ENCODE measurements at places on chromosomes 3 and 15.

- no peak for DNase-seq
Measured at GRCh38 chr3:188901126-188901525, 270.6 kb upstream of the TPRG1 start.

DNA sequence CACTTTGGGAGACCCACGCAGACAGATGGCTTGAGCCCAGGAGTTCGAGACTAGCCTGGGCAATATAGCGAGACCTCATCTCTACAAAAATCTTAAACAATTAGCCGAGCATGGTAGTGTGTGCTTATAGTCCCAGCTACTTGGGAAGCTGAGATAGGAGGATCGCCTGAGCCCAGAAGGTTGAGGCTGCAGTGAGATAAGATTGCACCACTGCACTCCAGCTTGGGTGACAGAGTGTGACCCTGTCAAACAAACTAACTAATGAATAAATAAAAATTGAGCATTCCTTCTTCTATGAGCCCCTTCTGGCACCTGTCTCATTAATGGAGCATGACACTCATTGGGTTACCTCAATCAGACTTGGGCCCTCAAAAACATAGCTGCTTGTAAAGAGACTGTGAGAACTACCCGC is 7.5 kb downstream of the ZDHHC3 start:
- no peak for DNase-seq

GRCh38 chr15:77239882-77240608 is 169.1 kb upstream of the TSPAN3 start:
- no peak for DNase-seq

DNA sequence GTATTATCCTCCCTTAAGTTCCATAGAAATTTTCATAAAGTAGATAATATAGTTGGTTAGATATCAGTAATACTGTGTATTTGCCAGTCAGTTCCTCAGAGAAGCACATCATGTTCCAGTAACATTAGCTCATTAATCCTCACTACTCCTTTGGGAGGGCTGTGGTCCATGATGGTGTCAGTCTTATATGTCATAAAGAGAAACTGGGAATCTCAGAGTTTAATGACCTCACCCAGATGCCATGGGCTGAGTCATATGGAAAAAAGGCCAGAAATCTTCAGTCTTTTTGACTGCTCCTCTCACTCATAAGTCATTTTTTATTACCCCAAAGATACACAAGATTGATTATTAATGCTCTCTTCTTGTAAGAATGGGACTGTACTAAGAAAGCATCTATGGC is 188.6 kb downstream of the CHL1 start:
- no peak for DNase-seq

DNA sequence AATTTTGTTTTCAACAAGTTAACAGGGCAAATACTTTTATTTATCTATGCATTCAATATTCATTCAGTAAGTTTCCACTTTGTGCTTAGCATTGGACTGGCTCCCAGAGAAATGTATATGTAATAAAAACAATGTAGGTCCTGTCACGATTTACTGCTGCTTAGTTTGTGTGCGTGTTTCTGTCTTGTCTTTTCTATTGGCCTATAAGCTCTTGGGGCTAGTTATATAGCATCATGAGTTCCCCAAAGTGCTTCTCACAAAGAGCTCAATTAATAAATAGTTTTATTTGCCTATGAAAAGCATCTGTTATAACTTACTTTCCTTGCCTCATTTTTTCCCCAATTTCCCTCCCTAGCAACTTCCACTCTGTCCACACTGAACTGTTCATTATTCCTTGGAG is 666.7 kb upstream of the NAALADL2 start:
- no peak for DNase-seq

DNA sequence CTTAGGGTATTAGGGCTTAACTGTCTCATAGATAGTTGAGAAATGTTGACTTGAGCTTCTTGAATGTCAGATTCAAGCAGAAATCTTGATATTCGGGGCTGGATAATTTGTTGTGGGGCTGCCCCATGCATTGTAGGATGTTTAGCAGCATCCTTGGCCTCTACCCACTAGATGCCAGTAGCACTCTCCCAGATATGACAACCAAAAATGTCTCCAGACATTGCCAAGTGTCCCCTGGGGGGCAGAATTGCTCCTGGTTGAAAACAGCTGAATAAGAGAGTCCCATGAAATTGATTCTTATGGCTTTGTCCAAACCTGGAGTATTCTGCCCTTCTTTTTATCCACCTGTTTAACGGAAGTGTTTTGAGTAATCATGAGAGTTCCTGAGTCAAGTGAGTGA is 15.9 kb upstream of the LCMT2 start:
- DNase-seq, result no peak

- no peak for DNase-seq
Measured at GRCh38 chr15:60519218-60519617, 40.3 kb upstream of the ICE2 start.

- no peak for DNase-seq
Measured at GRCh38 chr3:9248522-9249271, 749 bp downstream of the SRGAP3 start.

DNA sequence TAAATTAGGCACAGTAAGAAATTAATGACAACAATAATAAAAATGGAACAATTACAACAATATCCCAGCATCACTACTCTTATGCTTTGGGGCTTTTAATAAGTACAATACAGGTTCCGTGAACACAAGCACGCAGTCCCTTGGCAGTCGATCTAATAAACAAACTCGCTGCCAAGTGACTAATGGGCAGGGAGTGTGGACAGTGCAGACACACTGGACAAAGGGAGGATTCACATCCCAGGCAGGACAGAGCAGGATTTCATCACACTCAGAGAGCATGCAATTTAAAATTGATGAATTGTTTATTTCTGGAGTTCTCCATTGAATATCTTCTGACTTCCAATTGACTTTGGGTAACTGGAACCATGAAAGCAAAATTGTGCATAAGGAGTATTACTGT is 524.1 kb upstream of the CFAP20DC start:
- no peak for DNase-seq

DNA sequence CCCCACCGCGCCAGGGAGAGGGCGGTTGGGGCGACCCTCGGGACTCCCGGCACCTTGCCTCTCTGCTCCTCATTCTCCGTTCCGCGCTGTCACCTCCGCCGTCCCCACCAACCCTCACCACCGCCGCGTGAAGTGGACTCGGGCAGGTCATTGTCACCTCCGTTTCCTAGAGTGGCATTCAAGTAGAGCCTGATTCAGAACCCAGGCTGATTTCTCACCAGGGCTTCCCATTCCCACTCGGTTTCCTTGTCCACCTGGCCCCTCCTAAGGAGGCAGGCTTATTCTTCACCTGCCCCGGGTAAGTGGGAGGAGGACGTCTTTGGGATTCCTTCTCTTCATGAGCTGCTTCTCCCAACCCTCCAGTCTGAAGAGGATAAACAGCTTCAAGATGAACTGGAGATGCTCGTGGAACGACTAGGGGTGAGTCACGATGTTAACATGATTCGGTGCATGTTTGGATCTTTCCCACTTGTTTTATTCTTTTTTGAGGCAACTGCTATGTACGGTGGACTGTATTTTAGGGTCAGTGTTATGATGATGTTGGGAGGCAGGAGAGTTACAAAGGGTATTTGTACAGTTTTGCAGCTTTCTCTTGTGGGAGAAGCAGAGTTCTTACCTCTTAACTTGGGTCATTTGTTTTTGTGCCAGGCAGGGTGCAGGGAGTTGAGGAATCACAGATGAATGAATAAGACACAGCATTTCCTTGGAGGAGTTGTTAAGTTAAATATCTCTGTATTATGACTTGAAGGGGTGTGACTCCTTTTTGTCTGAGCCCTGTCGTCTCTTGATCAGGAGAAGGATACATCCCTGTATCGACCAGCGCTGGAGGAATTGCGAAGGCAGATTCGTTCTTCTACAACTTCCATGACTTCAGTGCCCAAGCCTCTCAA is 692 bp downstream of the PSMD2 start:
- DNase-seq, result no peak

DNA sequence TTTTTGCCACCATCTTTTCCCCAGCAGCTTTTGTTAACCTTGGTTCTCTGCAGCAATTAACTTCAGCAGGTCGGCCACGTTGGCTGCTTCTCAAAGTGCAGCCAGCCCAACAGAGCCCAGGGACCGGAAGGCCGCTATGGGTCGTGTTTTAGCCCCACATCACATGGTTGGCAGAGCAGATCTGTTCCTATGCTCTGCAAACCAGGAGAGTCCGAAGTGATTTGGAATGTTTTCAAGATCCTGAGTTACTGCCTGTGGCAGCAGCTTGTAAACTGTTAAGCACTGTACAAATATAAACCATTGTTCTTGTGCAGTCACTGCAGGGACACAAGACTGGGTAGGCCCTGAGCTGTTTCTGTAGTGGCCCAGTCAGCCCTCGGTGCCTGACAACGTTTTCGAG is 69.6 kb upstream of the MYZAP start:
- DNase-seq, result no peak

DNA sequence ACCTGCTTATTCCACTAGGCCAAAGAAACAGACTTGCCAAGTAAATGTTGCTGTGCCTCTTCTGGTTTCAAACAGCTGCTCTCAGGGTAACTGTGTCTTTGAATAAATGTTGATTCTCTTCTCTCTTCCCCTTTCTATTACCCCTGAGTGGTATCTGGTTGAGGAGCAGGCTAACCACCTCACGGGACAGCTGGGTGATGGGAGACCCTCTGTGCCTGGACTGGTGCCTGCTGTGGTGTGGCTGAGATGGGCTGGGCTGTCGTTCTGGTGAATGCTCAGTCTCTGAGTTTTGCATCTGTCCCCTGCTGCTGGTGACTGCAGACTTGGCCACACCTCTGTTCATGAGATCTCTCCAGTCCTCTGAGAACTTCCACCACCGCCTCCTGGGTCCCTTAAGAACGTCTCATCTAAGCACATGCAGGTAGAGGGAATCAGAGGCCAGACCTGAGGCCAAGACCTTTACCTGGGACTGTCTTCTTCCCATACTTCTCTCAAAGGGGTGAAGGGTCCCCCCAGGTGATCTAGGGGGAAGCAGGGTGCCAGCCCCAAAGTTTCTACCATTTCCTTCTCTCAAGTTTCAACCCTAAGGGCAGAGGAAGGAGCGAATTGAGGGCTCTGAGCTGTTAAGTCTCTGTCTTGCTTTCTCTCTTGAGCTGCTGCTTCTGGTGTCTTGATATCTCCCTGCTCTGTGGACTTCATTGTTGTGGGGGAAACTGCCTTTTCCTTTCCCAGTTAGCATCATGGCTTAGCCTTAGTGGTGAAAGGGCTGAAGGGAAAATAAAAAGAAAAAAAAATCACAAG is 252.9 kb downstream of the EBLN2 start:
- no peak for DNase-seq

DNA sequence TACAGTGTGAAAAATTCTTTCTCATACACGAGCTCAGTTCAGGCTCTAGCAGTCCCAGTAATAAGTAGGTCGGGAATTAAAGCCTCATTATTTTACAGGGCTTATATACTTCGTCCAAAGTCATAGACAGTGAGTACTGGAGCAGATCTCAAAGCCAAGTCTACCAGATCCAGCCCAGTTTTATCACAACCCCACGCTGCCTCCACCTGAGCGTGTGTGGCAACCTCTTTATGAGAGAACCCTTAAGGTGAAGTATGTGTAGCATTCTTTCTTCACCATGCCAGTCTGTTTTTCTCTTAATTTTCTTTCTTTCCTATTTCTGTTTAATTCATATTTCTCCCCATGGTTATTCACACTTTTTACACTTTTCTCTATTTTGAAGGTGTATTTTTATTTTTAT is 574.6 kb upstream of the ARPP21 start:
- no peak for DNase-seq

DNA sequence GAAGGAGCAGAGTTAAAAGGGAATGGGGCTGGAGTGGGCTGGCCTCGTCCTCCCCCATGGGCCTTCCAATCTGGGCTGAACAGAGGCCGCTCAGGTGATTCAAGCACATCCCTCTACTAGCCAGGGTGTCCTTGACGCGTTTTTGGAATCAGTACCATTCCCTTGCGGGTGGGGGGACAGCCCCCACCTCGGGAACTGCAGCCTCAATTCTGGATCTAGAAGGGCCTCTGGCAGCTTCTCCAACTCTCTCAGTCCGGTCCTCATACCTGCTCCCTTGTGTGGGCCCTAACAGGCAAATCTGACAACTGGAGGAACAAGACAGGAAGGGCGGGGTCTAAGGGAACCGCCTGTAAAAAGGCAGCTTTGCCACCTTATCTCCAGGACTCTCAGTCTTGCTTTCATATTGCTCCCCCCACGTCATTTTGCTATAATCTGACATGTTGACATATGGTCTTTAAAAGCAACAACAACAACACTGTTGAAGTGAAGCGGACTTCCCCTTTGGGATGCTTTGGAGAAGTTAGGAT is 802 bp upstream of the CHRNB4 start:
- no peak for DNase-seq

DNA sequence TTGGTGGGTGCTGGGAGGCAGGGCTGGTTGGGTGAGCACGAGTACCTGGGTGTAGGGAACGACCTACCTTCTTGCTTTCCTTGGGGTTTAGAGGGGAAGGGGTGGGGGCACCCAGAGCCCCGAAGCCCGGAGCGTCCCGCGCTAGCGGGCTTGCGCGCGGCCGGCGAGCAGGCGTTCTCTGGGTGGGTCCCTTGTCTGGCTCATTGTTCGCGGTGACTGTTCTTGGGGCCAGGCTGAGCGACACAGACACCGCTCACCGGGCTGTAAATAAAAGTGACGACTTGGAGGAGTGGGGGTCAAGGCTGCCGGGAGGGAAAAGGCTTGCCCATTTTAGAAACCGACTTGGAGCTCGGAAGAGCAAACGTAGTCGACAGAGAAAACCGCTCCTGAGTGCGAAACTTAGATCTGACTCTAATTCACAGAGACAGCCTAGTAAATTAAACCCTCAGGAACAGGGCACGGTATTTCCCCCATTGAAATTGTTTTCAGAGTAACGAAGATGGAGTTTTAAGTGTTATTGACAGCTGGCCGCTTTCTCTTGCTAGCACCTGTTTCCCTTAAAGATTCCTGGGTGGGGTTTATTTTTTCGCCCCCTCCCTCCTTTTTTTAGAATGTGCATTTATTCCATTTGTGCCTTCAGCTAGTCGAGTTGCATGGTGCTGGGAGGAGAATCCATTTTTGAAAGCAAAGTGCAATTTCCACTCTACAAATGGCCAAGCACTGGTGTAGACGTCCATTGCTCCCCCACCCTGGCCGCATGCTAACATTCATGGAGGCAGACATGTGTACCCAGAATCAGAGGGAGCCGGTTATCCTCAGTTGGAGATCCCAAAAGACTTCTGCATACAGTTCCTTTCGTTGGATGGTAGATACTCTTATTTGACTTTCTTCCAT is 532.1 kb upstream of the SEMA6D start:
- DNase-seq, result no peak

- no peak for DNase-seq
Measured at GRCh38 chr15:91790836-91791235, 62.7 kb upstream of the SLCO3A1 start.

- DNase-seq, result no peak
Measured at GRCh38 chr3:155481089-155481488, 187.6 kb upstream of the STRIT1 start.
